ENCODE measurements at places on chromosomes 16 and 17.

GRCh38 chr17:67011527-67012175 is 32.7 kb upstream of the CACNG1 start:
- no peak for DNase-seq

DNA sequence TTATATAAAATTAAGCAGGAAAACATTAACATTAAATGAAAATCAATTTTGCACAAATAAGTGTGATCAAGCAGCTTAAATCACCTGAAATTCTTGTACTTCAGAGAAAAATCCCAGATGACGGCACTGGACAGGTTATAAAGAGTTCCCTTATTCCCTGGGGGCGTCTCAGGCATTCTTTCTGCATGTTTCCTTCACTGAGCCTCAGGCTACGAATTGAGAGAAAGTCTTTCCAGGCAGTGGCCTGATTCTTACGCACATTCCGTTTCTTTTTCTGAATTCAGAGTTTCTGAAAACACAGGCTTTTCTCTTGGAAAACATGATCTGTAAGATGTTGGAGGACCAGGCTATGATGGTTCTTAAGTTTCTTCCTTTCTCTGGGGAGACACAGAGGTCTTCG is 22.1 kb upstream of the PITPNM3 start:
- no peak for DNase-seq

GRCh38 chr17:51590071-51590656 is 329.8 kb downstream of the UTP18 start:
- no peak for DNase-seq

DNA sequence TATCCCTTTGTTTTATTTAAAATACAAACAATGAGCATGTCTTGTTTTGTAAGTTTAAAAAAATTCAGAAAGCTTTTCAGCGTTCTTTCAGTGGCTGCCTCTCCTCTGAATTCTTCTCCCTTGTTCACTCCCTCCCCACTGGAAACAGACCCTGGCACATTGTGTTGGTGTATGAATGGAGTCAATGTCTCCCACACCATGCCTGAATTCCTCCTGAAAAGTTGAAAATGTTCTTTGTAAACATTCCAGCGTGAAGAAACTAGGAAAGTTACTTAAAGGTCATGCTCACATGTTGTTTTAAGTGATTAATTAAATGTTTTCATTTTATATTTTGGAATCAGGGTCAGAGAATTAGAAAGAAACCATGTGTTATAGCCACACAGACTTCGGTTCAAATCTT is 136.9 kb upstream of the DYNLRB2 start:
- no peak for DNase-seq

- peak; percentile 91 for DNase-seq
Measured at GRCh38 chr17:63700528-63701455, 867 bp upstream of the LIMD2 start.

DNA sequence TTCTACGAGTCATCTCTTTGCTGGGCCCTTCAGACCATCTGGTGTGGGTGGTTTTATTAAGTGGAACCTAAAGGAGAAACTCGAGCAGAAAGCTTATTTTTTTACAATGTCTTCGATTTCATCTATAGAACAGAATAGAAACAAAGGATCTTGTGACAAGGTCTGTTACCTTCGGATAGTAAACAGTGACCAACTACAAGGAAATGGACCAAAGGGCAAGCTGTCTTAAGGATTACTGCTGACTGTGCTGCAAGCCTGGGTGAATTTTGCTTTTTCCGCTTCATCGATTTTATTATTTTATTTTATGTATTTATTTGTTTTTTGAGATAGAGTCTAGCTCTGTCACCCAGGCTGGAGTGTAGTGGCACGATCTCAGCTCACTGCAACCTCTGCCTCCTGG is 348.9 kb upstream of the ERCC4 start:
- DNase-seq, result no peak

- DNase-seq, result no peak
Measured at GRCh38 chr16:24046442-24046841, 209.7 kb upstream of the CACNG3 start.

DNA sequence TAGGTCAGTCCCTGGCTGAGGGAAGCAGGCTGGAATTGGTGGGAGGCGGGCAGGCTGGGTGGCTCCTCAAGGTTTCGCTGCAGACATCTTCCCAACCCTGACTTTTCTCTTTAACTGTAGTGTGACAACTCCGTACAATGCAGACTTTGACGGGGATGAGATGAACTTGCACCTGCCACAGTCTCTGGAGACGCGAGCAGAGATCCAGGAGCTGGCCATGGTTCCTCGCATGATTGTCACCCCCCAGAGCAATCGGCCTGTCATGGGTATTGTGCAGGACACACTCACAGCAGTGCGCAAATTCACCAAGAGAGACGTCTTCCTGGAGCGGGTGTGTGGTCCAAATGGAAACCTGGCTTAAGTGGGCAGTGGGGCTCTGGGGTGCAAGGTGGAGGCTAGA is 15.0 kb downstream of the POLR2A start:
- no peak for DNase-seq

- DNase-seq, result no peak
Measured at GRCh38 chr16:56643080-56643778, 4.8 kb downstream of the MT1A start.

- DNase-seq, result peak; percentile 81
Measured at GRCh38 chr17:60601447-60602384, 1.7 kb downstream of the PPM1D start.

DNA sequence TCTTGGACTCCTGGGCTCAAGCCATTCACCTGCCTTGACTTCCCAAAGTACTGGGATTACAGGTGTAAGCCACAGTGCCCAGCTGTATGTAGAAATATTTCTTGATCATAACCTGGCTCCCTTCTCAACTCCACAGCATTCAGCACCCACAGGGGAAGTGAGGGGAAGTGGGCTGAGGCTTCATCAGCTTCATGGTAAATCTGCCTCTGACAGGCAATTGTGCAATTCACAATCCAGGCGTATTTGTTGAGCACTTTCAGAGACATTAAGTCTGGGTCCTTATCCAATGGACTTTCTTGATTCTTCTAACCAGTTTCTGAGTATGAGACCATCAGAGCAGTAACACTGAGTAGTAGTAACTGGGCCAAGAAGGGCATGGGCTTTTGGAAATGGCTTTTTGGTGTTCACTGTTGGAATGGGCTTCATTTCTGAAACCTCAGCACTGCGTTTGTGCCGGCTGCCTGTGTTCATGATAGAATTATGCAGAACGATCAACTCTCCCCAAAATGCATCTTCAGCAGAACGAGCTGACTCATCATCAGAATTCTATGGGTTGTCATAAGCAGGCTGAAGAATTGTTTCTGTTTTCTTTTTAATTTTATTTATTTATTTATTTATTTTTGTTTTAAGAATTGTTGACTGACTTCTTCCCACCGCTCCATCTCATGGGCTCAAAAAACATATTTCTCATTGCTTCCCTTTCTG is 28.9 kb downstream of the FAM20A start:
- DNase-seq, result no peak

DNA sequence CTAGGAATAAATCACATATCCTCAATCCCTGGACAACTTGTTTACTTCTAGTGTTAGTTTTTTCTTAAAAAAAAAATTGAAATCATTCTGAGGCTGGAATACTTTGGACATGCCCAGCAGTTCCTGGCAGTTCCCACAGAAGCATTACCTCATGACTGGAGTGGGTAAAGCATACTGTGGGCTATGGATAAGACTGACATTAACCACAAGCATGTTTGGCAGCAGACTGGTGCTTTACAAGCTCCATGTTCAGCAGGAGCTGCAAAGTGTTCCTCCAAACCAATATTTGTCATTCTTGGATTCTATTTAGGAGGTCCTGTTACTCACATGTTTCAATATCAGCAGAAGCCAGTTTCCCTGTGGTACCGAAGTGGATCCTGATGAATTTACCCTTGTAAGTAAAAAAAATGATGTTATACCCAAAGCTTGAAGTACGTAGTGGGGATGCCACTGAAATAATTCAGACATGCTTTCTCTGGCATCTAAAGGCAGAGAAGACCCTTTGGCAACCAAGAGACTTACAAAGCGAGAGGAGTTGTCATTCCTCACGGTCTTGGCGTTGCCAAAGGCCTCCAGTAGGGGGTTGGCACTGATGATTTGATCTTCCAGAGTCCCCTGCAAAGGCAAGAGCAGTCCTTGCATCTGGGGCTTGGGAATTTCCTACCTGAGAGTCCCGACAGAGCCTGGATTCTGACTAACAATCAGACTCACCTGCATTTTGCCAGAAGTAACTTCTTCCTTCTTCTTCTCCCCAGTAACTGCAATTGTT is 4.9 kb downstream of the MYH1 start:
- DNase-seq, result no peak

GRCh38 chr17:48131216-48131824 is 23.8 kb downstream of the SNX11 start:
- DNase-seq, result peak; percentile 60

DNA sequence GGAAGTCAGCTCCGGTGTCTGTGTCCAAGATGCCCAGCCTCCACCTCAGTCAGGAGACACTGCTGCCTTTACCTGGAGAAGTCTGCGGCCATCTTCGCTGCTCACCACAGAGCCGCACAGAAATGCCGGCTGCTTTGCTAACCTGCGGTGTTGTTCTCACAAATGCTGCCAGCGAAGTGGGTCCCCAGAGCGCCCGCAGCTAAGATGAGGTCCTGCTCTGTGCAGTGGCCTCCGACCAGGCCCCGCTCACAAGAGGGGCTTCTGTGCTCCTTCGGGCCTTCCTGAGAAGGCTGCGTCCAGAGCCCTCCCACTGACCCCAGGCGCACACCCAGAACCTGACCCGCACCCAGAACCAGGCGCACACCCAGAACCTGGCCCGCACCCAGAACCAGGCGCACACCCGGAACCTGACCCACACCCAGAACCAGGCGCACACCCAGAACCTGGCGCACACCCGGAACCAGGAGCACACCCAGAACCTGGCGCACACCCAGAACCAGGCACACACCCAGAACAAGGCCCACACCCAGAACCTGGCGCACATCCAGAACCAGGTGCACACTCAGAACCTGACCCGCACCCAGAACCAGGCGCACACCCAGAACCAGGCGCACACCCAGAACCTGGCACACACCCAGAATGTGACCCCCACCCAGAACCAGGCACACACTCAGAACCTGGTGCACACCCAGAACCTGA is 51.5 kb upstream of the FASN start:
- DNase-seq, result no peak

DNA sequence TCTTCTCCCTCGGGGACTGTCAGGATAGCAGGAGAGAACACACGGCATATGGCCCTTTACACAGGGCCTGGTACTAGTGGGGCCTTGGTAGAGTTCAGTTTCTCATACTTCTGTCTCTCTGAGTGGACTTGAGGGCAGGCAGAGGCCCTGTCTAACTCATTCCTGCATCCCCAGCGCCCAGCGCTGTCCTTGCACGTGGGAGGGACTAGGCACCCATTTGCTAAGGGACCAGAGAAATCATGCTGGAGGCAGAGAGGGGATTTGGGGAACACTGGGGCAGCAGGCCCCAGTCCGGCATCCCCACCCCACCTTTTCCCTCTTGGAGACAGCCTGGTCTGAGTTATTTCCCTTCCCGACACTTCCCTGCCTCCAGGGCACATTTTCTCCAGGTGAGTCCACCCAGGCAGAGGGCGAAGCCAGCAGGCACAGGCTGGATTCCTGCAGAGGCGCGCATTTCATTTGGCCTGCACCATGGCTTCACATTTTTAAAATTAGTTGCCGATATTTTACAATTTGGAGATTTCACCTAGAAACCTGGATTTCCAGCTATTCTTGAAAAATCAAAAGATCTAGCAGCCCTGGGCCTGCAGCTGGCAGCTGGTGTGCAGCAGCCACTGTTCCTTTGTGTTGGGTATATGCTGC is 9.7 kb upstream of the NKD1 start:
- DNase-seq, result no peak

All from NCI-H1417 (cell line).